ENCODE measurements at places on chromosomes 12 and 14.

- DNase-seq: no peak
These were observed 104.5 kb downstream of the PRICKLE1 start for GRCh38 chr12:42484996-42485395.

GRCh38 chr12:17609701-17610100 is 480.3 kb downstream of the RERGL start:
- no peak for DNase-seq

GRCh38 chr12:57190037-57190436 is 26.6 kb upstream of the NXPH4 start:
- DNase-seq: no peak

- DNase-seq: no peak
These were observed 52.7 kb upstream of the GPR68 start for GRCh38 chr14:91297081-91297711.

- no peak for DNase-seq
These were observed 72.7 kb downstream of the NOVA1 start for GRCh38 chr14:26525085-26525484.

Data from AML-193 (cell line).